COLO829 (cell line): ENCODE measurements at places on chromosomes 6 and 20.

DNA sequence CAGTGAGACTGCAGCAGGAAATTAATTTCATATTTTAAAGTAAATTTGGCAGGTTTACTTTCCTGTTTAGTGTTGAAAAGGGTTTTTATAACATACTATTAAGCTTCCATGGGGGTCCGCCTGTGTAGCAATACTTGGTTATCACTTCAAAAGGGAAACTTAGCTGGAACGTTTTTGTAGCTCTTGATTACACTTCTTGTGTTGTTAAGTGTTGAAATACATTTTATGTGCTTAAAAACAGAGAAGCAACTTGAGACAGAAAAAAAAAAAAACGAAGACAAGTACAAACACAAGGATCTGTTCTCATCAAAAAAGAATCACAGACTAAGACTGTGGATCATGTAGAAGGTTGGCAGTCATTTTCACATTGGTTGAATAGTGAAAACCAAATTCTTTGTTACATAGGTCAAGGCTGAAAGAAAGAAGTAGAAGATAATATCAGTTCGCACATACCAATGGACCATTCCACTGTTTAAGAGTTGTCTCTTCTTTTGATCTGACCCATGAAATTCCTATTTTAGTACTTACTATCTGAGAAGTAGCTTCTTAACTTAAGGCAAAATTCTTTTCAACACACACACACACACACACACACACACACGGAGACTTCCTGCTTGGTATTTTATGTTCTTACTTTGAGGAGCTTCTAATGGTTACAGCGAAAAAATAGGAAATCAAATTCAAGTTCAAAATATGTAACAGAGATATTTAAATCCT is 113.9 kb upstream of the SLC35B3 start:
- DNase-seq: no peak

- DNase-seq: no peak
These were observed 77.5 kb upstream of the ESR1 start for GRCh38 chr6:151729829-151730495.

DNA sequence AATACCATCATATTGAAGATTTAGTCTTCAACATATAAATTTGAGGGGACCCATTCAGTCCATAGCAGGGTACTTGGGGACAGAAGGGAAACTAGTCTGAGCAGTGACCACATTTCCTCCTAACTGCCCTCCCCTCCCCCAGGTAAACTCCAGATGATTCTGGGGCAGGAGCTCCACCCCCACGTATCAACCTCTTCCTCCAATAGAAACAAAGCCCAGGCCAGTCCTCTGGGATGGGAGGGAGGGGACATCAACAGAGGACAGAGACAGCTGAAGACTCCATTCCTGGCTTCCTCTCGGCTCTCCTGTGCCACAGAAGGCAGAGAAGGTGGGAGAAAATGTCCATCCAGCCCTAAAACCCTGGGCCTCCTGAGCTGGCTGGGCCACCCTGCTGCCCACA is 85.0 kb upstream of the TOP1 start:
- no peak for DNase-seq

GRCh38 chr20:21921251-21921650 is 215.8 kb downstream of the PAX1 start:
- DNase-seq: no peak

GRCh38 chr6:170029416-170030283 is 261.2 kb downstream of the DLL1 start:
- no peak for DNase-seq

- no peak for DNase-seq
These were observed 2.5 kb downstream of the AKIRIN2 start for GRCh38 chr6:87699576-87699975.

DNA sequence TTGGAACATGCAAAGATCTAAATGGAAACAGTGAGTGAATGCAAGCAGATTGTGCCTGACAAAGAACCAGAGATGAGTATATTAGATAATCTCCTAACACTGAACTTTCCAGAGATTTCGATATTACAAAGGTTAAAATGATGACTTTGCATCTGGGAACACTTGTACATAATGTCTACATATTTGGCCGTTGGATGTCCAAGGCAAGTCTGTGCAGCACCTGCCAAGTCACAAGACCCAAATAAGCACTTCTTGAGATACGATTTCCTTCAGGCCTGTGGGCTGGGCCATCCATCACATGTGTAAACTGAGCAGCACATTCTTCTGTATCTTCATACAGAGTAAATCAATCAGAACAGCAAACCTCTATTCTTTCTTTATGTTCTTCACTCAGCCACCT is 32.5 kb upstream of the SMLR1 start:
- no peak for DNase-seq

GRCh38 chr6:90076511-90077415 is 182.5 kb downstream of the GJA10 start:
- DNase-seq: no peak

DNA sequence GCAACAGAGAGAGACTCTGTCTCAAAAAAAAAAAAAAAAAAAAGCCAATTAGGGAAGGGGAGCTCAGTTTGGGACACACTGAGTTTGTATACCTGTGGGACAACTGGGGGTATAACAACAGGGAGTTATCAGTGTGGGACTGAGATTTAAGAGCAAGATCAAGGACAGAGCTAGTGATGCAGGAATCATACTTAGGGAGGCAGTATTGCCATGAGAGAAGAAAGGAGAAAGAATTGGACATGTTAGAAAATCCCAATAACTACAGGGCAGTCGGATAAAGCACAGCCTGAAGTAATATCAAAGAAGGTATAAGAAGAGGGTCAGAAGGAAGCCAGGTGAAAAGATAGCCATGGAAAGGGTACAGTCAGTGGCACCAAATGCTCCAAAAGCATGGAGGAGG is 121.2 kb downstream of the PTPRT start:
- DNase-seq: no peak

DNA sequence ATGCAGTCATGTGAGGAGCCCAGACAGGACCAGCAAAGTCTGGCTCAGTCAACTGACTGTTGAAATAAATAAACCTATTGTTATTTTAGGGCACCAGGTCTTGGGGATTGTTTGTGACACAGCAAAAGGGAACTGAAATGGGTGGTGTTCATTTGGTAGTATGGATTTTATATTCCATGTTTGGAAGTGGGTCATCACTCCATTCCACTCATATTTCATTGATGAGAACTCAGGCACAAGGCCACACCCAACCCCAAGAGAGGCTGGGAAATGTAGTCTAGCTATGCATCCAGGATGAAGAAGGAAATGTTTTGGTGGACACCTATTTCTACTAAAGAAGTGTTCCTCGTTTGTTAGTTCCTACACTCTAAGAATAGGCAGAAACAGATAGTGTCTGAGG is 64.9 kb upstream of the BTBD3 start:
- peak; percentile 34 for DNase-seq

DNA sequence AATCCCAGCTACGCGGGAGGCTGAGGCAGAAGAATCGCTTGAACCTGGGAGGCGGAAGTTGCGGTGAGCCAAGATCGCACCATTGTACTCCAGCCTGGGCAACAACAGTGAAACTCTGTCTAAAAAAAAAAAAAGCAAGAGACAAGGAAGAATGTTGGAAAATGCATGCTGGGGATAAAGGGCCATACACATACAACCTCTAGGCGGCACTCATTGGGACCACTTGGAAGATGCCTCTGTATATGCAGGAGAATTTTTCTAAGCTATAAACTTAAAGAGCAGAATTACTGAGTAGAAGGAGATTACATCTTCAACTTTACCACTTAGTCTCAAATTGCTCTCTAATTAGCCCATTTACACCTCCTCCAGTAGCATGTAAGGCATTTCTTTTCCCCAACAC is 42.8 kb downstream of the ZBTB9 start:
- no peak for DNase-seq

DNA sequence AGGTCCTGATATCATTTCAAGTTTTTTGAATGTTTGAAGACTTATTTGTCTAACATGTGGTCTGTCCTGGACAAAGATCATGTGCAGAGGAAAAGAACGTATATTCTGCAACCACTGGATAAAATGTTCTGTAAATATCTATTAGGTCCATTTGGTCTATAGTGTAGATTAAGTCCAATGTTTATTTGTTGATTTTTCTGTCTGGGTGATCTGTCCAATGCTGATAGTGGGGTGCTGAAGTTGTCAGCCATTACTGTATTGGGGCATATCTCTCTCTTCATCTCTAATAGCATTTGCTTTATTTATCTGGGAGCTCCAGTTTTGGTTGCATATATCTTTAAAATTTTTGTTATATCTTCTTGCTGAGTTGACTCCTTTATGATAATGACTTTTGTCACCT is 258.4 kb upstream of the CITED2 start:
- no peak for DNase-seq

DNA sequence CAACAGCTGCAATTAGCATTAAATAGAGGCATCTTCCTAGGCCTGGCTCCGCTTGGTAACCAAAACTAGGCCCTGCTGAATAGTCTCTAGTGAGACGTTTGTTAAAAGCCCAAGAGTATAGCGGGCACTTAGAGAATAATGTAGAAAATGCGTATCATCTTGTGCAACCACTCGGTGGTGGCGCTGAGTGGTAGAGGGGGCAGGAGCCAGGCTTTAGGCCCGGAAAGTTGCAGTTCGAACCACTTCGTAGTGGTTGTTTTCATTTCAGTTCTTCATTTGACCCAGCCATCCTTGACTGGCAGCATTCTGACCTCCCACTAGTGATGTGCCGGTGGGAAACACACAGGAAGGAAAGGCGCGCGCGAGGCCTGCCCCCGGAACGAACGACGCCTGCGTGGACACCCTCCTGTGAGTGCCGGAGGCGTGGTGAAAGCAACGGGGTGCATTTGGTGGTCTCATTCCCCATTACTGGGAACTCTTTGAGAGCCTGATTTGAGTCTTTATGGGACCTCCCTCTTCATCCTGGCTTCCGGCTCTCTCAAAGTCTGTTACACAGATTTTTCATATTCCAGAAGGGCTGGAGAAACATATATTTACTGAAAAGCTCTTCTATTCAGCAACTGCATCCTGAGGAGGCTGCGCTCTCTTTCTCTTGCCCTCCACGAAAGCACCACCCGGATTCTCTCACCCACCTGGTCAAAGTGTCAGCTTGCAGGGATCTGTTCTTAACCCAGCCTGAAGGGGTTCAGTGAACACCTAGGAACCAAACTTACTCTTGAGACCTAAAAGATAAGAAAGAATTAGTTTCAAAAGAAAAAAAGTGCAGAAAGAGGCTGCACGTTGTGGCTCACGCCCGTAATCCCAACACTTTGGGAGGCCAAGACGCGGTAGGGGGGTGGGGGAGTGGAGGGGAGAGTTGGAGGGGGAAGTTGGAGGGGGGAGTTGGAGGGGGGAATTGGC is 18.2 kb downstream of the GPX5 start:
- no peak for DNase-seq

GRCh38 chr6:132685009-132685408 is 26.0 kb upstream of the TAAR1 start:
- no peak for DNase-seq

DNA sequence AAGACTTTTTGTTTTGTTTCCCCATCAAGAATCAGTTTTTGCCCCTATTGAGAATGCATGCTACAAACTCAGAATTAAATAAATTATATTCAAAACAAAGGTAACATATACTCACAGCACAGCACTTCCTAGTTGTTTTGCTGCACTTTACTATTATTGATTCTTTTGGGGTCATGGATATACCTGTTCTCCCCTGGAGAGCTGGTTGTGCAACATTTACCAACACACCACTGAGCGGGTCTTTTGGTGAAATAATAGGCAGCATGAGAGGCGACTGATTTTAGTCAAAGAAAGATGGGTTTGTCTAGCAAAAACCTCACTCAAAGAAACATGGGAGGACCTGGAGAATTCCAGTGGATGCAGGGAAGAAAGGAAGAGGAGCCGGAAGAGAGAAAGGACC is 39.9 kb upstream of the CDKN1A start:
- no peak for DNase-seq
